ENCODE measurements at places on chromosomes 3 and 15.

GRCh38 chr3:81728766-81729544 is 32.5 kb downstream of the GBE1 start:
- no peak for DNase-seq

- DNase-seq = no peak
Measured at GRCh38 chr15:79065706-79066376, 24.7 kb downstream of the RASGRF1 start.

DNA sequence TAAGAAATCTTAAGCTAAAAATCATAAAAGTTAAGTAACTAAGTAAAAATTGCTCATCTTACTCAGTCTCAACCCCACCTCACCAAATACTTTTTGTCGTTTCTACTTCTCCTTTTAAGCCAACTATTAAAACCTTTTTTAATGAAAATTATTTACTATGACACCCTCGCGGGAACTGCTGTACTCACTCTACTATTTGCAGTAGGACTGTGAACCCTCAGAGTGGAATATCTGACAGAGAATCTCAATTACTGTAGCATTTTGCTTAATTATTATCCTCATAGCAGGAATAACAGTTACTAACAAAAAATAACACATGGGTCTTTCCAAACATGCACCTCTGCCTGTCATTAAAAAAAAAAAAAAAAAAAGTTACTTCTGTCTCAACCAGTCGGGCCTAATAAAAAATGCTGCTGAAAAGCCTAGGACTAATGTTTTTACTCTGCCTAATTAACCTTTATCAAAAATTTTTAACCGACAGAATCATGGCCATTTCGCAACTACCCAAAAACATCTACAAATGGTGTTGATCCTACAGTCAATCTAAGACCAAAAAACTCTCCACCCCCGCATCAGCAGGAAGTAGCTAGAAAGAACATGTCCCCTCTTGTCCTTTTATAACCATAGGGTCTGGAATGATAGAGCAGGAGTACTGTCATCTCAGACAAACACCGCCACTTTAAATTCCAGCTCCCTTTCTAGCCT is 10.2 kb downstream of the ALDH1L1 start:
- no peak for DNase-seq

GRCh38 chr3:130823996-130824395 is 69.9 kb upstream of the ATP2C1 start:
- no peak for DNase-seq

DNA sequence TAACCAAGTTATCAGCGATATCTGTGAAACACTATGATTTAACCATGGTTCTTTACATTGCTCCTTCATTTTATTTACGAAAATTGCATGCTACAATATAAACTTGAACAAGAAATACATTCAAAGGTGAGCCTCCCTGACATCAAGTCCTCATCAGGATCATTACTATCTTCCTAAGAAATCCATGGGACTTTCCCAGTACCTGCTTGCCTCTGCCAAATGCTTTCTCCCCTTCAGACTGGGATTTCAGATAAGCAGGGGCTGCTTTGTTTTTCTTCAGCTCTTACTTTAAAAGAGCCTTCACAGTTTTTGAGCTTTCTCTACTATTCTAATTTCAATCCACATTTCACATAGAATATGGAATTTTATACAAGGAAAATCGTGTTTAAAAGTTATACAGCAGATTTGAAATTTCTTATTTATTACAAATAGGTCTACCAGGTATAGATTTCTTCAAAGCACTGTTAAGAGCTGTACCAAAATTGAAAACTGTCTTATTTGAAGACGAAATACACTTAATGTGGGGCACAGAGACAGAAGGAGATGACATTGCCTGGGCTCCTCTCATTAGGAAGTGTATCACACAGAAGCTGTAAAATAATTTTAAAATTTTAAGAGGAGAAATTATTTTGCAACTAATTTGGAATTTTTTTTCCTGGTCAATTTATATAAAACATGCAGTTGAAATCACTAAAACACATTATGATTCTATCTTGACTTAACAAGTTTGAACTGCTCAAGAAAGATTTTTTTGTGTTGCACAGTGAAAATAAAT is 615.0 kb upstream of the AGTR1 start:
- no peak for DNase-seq

DNA sequence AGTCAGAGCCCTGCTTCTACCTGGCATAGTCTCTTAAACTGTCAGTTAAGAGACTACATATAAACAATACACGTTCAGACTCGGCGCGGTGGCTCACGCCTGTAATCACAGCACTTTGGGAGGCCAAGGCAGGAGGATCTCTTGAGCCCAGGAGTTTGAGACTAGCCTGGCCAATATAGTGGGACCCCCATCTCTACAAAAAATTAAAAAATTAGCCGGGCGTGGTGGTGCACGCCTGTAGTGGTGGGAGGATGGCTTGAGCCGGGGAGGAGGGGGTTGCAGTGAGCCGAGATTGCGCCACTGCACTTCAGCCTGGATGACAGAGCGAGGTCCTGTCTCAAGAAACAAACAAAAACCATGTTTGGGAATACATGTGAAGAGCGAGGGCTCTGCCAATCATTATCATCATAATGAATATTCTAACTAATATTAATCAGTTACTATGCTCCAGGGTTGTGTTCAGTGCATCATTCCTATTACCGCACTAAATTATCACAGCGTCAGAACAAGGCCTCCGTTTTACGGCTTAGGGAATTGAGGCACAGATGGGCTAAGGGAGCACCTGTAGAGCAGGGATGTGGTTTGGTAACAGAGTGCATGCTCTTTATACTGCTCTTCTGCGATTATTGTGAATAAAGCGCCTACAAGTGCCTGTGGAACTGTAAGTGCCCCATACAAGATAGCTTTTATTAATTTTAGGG is 844 bp upstream of the UQCC5 start:
- DNase-seq = no peak

DNA sequence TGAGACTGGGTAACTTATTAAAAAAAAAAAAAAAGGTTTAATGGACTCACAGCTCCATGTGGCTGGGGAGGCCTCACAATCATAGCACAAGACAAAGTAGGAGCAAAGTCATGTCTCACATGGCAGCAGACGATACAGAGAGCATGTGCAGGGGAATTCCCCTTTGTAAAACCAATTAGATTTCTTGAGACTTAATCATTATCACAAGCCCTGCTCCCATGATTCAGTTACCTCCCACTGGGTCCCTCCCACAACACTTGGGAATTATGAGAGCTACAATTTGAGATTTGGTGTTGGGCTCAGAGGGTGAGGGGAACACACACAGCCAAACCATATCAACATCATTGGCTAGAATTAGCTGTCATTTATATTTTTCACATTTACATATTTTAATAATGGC is 221.0 kb downstream of the RSRC1 start:
- no peak for DNase-seq

- DNase-seq = no peak
Measured at GRCh38 chr3:194930377-194931204, 244.9 kb downstream of the FAM43A start.

DNA sequence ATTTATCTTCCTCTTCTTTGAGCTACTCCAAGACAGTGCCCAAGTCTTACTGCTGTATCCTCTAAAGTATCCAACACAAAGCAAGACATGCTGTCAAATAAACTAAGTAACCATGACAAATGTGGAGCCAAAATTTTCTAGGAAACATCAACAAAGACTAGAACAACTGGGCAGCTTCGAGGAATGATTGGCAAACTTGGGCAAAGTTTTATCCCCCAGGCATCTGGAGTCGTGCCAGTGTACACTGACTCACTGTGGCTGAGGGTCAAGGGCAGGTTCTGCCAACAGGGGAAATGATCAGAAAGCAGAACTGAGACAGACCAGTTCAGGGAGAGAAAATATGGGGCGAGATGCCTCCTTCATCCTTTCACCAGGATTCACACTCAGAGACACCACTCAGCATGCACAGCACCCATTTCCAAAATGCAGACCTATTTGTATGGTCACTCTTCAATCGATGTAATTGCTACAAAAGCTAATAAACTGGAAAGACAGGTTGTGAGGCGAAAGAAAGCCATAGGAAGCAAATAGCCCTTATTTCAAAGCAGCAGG is 65.8 kb downstream of the MB21D2 start:
- no peak for DNase-seq

GRCh38 chr15:89111961-89112340 is 23.7 kb downstream of the ABHD2 start:
- DNase-seq = no peak

All from posterior cingulate gyrus (tissue), 11 donors.